Stimulated activated CD8-positive, alpha-beta memory T cell treated with anti-CD3 and anti-CD28 coated beads, Interleukin-4, amount 100 ng/mL, for 1 hour (primary cell): ENCODE measurements at places on chromosomes 1 and 21.

DNA sequence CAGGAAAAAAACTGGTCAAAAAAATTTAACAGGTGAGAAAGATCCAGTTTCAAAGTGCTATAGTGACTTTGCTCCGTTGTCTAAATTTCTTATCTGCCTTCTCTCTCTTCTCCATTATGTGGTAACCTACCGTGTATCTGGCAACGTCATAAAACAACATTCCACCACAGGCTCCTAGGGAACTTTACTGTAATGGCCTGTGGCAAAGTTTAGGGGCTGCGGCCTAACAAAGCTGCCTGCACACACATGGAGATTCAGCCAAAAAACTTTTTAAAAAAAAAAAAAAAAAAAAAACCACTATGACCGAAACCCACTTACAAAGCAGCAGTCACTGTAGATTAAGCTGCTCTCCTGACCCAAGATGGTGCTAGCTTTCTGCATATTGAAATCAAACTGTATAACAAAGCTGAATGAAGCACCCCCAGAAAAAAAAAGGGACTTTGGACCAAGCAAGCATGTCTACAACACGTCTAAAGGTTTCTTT, 202.6 kb downstream of the SLC45A1 start:
- no peak for DNase-seq

DNA sequence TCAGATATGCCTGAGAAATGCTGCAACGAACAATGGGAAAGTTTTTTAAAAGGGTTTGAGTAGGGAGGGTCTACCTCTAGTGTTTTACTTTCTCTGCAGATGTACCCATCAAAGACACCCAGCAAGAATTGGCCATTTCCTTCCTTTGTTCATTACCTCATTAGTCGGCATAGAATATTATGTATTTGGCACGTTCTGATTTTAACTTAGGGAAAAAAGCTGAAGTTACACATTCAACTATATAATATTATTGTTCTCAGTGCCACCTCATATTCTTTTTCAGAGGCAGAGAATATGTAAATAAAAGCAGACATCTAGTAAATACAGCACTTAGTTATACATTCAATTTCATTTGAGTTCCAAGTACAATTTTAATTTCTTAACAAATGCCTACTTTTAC, 83.7 kb upstream of the PPP2R5A start:
- no peak for DNase-seq

DNA sequence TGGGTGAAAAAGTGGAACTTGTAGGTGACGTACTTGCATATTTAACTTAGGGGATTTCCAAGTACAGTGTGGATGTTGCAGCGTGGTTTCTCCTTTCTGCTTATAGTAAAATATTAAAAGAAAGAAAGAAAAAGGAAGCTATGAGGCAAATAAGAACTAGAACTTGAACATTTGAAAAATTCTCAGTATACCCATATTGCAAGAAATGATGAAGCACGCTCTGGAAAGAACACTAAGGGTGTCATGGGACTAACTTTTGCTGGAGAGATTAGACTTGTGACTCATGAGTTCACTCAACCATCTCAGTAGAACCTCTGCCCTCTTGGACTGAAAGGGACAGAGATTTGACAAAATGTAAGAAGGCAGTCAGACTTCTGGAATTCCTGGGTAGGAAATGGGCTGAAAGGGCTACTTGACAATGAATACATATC, 704.5 kb upstream of the ADGRL4 start:
- no peak for DNase-seq

DNA sequence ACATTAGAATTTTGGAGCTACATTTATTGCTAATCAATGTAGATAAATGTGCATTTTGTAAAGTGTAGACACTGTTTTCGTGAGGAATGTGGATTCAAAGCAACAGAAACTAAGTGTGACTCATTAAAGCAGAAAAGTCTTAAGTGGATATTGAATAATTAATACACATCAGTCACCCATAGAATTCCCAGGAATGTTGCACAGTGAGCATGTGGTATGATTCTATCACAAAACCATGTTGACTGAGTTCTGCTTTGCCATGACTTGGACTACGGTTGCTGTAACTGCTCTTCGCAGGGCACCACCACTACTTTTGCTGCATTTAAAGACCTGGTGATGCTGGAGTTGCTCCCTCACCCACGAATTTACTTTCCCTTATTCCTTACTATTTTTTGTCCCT, 471.8 kb downstream of the KCNT2 start:
- no peak for DNase-seq

GRCh38 chr21:43880111-43880985, 15.3 kb downstream of the AGPAT3 start:
- no peak for DNase-seq
